ENCODE measurements at places on chromosomes 13 and 19. TPM values are rescaled to one million over a fixed set of nuclear protein-coding genes. Genes with fewer than 3 reads are reported as not detected.

DNA sequence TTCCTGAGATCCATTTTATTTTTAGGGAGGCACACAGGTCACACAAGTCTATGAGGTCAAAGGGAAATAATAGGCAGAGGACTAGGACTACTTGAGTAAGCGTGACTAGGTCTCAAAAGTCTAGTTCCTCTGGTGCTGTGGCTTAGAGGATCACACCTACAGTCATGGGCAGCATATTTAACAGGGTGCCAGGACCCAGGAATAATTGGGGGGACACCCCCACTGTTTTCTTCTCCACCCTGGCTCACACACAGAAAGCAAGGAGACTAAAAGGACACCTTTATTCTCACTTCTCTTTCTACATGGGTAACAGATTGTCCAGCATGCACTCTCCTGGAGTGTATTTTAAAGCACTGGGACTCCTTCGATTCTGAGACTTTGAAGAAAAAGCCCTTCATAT is 26.2 kb downstream of the OXGR1 start:
- no peak for DNase-seq

DNA sequence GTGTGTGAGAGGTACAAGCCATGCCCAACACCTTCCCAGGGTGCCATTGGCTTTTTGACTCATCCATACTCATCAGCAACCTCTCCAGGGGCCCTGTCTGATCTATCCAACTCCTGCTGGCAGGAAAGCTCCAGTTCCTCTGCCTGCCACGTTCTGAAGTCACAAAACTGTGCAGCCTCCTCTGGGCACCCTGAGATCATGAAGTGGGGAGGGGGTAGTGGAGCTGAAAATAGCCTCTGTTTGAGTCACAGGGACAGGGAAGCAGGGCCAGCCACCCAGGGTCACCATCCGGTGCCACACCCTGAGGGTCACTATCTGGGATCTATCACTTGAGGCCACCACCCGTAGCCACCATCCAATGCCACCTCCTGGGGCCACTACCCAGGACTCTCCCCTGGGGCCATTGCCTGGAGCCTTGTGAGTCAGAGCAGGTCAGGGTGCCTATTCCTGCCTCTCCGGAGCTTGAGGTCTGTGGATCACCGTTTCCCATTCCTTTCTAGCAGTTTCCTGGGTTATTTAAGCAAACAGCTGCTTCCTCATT is 172.1 kb downstream of the NUFIP1 start:
- no peak for DNase-seq

DNA sequence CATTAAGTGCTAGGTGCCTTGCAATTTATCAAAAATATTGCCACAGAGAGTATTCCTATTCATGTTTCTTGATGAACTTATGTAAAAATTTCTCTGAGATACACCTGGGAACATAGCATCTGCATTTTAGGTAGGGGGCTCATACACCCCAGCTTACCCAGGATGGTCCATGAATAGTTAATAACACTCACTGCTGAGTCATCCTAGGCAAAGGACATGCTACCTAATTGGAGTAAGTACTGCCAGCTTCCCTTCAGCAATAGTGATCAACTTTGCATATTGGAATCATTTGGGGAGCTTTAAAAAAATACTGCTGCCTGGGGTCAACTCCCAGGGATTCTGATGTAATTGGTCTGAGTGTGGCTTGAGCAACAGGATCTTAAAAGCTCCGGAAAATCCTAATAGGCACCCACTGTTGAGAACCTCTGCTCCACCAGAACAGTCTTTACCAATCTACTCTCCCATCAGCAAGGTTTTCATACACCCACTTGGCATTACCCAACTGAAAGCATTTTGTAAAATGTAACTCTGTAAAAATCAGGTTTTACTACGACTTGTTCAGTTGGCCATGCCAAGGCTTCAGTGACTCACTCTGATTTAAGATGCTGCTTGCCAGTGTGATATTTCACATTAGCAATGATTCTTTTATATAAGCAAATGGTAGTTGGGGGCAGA is 67.2 kb upstream of the FNDC3A start:
- DNase-seq = no peak

DNA sequence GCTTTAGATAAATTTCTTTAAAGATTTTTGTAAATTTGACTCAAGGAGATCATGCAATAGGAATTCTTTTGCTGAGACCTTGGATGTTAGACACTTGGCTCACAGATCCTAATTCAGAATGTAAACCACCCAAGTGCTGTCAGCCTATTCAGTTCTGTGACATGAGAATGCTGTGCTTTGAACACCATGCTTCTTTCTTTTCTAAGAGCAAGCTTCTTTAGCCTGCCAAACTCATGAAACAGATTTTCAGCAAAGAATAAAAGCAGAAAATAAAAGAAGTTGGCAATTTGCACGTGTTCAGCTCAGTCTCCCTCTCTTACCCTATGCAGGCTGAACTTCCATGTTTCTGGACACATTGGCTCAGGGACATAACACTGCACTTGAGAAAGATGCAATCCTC is 845.8 kb downstream of the UQCRFS1 start:
- DNase-seq = no peak

The ANGPTL8 gene
- not detected for polyA plus RNA-seq

DNA sequence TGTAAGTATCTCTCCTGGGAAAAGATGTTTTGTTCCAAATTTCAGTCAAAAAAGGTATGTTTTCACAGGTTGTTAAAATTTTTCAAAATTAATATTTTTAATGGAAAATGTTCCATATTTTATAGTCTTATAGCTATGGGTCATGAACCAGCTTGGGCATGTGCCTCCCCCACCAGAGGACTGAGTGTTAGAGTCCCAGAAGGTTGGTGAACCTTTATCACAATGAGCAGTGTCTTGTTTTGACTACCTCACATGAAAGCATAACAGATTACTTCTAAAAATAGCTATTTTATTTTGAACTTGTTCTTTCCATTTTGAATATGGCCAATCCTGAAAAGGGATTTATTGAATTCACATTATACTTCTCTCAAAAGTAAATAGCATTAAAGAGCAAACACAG is 112.5 kb upstream of the TSC22D1 start:
- DNase-seq = no peak

DNA sequence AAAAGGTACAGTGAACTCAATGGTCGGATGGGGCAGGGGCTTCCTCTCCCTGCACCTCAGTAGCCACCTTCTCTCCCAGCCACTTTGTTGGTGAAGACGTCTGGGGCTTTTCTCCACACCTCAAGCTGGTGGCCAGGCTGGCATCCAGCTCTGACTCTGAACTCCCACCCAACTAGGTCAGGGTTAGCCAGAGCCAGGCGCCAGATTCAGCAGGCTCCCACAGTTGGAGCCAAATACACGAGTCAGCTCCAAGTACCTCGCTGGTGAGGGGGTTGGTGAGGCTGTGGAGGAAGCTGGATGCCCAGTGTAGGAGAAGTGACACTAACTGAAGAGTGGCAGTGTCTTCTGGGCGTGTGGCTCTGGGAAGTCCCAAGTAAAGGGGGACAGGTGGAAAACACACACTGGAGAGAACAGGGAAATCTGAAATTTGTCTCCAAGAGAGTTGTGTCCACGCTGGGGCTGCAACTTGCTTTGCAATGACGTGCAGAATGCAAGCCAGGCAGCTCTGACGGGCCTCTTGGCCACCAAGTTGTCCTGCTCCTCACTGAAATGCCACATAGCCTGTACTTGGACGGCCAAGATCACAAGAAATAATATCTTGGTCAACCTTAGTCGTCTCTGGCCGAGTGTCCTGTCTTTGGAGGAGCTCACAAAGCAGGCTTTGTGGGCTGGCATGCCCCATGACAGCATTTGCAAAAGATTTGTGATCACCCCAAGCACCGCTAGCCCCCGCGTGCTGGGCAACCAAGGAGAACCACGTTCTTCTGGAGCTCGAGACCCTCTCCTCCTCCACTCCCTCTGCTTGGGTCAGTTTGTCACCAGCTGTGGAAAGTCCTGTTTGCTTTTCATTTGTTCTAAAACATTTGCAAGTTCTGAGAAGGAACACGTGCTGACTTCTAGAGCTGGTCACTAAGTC is 18.1 kb downstream of the SLC7A1 start:
- no peak for DNase-seq

DNA sequence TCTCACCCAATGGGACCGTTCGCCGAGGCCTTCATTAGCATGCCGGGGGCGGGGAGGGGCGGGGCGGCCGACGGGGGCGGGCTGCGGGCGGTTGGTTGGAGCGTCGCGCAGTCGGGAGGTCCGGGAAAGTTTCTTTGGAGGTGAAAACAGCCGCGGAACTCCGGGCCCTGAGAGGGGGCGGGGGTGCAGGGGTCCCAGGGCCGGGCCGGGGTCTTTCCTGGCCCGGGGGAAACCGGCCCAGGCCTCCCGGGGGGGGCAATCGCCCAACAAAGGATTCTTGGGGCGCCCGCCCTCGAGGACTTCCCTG is at the start of gene HMG20B:
TSS of gene HMG20B (plus strand) at position 90 of the 307 bp plus-strand sequence. CDS start 366 bp downstream, outside the sequence.
- no peak for DNase-seq

DNA sequence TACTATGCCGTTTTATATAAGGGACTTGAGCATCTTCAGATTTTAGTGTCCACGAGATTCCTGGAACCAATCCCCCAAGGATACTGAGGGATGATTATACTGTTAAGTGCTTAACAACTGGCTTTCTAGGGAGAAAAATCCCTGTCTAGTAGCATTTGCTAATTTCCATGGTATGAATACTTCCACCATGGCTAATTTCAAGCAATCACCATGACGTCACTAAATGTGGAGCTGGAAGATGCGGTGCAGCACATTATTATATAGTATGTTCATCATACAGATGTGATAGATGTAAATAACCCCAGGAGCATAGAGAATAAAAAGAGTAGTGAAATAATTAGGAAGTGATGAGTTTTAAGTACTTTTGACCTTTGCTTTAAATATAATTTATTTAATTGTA is 72.7 kb downstream of the SIAH3 start:
- no peak for DNase-seq

DNA sequence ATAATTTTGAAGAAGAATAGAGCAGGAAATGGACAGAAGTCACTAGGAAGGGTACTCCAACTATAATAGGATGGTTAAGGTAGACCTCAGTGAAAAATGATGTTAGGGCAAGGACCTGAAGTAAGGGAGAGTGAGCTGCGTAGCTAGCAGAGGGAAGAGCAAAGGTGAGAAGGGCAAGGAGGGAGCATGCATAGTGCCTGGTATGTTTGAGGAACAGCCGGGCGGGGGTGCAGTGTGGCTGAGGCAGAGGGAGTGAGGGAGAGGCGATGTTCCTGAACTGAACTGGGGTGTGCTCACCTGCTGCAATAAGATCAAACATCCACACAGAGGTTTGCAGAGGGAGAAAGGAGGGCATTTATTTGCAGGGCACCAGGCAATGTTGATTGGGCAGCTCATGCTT is 110.4 kb downstream of the DNAJC15 start:
- no peak for DNase-seq

GRCh38 chr19:44682807-44683206 is 11.5 kb downstream of the CEACAM19 start:
- no peak for DNase-seq

The ZNF667 gene
- 7.6 TPM for polyA plus RNA-seq

The UBE2L5 gene
- not detected for polyA plus RNA-seq

GRCh38 chr19:30208436-30209060 is 163.6 kb upstream of the ZNF536 start:
- no peak for DNase-seq

GRCh38 chr19:384799-385169 is 24.2 kb downstream of the C2CD4C start:
- DNase-seq = no peak

The SBK2 gene
- polyA plus RNA-seq = not detected

DNA sequence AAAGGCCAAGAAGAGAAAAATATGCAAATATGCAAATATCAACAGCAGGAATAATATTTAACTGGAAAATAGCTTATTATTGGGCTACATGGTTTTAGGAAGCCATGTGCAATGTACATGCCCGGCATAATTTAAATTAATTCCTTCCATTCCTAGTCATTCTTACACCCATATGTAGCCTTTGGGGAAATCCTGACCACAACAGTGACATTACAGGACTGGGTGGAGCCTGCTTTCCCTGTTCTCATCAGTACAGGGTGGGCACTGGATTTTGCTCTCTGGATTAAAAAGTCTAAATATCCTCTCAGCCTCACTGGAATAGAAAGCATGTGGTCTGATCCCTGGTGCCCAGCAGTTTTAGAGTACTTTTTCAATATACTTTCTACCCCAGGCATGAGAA is 198.2 kb downstream of the DNAJC15 start:
- DNase-seq = no peak

DNA sequence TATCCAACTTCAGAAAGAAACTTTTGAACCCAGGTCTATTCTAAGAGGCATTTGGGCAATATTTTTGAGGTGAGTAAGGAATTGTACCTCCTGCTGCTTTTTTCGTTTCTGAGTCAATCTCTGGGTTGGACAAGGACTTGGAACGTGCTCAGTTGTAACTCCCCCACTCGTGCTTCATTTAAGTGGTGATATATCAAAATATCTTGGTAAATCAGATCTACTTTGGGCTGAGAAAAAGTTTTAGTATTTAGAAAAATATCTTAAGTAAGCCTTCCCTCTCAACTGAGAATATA is 728.9 kb downstream of the EFNB2 start:
- DNase-seq = no peak

DNA sequence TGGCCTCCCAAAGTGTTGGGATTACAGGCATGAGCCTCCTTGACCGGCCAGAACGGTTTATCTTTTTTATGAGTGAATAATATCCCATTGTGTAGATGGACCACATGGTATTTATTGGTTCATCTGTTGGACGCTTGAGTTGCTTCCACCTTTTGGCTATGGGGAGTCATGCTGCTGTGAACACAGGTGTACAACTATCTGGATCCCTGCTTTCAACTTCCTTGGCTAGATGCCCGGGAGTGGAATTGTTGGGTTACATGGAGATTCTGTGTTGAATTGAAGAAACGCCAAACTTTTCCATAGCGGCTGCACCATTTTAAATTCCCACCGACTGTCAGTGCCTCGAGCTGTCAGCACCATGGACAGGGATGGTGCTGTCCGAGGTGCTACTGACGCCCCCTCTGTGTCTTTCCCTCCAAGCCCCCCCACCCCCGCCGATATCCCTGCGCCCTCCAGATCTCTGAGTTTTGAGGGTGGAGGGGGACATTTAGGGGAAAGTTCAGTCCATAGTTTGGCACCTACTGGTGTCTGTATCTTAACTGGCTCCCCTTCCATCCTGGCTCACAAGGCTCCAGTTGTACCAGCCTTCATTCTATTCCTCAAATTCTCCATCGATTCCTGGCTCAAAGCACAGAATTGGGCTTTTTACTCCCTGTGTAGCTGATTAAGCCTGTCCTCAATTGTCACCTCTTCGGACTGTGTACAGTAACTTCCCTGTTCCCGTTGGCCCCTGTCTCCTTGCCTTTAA is 27.3 kb downstream of the PNPLA6 start:
- DNase-seq = no peak

GRCh38 chr19:29805031-29805965 is 6.5 kb upstream of the CCNE1 start:
- no peak for DNase-seq
